ENCODE measurements at places on chromosomes 12 and 14. TPM values are rescaled to one million over a fixed set of nuclear protein-coding genes. Genes with fewer than 3 reads are reported as not detected.

DNA sequence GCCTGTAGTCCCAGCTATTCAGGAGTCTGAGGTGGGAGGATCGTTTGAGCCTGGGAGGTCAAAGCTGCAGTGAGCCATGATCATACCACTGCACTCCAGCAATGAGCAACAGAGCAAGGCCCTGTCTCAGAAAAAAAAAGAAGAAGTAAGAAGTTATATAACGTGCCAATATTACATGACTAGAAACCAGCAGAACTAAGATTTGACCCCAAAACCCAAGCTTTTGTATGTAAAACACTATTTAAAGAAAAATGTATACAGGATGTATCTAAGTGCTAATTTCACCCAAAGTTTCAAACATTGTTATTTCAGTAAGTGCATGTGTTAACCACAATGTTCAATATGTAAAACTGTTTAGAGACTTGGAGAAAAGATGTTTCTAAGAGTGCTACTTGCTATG lies 94.7 kb downstream of the SLC5A8 start:
- DNase-seq = no peak

DNA sequence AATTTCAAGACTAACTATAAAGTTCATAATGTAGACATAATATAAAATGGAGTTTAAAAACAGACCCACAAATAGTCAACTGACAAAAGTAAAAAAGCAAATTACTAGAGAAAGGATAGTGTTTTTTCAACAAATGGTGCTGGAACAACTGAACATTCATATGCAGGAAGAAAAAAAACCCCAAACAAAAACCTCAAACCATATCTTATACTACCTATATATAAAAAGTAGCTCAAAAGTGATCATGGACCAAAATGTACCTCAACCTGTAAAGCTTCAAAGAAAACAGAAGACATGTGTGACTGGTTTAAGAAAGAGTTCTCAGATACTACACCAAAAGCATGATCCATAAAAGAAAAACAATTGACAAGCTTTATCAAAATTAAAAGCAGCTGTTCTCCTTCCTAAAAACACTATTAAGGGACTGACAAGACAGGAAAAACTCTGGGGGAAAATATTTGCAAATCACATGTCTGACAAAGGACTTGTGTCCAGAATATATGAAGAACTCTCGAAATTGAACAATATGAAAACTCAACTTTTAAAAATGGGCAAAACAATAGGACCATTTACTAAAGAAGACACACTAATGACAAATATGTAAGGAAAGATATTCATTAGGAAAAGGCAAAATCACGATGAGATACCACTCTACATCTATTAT lies 22.7 kb upstream of the ARID4A start:
- DNase-seq = no peak

- no peak for DNase-seq
Observed at GRCh38 chr12:70583251-70583650, 54.0 kb downstream of the PTPRB start.

The LRP1-AS gene
- total RNA-seq = not detected

- DNase-seq = no peak
Observed at GRCh38 chr12:53700567-53700966, 24.7 kb upstream of the ATP5MC2 start.

The MMP19 gene
- 0.78 TPM for total RNA-seq

GRCh38 chr12:19811922-19812321 lies 372.6 kb downstream of the AEBP2 start:
- no peak for DNase-seq

DNA sequence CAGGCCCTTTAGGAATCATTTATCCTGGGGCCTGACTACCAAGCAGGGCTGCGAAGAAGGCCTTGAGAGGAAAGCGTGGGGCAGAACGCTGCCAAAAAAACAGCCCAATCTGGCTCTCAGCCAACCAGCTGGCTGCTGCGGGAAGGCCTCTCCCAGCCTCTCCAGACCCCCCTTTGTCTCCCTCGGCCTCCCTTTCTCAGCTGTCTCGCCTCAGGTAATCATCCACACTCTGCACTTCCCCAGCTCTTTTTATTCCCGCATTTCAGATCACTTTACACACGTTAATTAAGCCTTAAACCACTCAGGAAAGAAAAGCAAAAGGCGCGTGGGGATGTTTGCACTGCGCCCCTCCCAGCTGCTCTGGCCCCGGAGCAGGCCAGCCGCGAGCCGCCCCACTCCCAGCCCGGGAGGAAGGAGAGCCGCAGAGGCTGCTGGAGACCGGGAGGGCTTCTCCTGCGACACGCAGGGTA lies 208.2 kb upstream of the FOXN3 start:
- no peak for DNase-seq

DNA sequence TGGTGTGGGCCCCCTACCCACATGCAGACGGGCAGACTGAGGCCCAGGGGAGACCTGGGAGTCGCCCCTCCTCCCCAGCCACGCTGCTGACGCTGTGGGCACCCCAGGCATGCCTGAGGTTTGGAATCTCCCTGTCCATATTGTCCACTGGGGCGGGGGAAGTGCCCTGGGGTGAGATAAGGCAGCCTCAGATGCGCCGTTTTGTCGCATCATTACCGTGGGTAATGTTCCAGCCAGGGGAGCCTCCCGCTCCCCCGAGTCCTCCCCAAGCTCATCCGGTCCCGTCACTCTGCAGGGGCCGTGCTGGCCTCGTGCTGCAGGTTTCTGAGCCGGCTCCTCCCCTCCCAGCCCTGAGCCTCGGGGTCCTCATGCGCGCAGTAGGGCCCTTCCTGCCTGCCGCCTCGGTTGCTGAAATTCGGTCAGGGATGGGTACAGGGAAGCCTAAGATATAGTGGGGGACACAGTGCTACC lies 11.4 kb downstream of the INF2 start:
- no peak for DNase-seq

DNA sequence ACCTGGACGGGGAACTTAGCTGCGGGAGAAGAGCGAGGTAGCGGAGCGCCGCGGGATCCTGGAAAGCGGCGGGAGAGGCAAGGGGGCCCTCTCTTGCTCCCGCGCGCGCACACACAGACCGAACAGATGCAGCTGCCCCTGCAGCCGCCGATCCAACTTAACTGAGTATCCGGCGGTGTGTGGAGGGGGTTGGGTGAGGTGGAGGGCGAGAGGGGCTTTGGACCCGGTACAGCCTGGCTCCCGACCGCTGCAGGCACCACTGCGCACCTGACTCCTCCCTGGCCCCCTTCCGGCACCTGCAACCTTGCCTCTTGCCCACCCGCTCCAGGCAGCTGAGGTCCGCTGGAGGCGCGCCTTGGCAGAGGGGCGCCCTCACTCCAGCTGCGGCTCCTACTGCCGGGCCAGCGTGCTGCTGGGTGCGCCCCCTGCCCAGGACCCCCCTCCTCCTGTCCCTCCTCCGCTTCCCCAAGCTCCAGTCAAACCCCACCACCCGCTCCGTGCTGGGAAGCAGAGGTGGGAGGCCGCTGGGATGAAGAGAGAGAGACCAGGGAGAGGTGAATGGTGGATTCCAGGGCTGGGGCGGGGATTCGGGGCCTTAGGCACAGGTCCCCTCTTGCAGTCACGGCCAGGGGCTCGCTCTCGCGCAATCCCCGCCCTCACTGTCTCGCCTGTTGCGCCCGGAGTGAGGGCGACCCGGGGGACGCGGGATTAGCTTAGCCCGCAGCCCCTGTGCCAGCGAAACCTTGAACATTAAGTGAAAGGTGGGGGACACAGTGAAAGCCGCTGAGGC lies 2.6 kb downstream of the DIO3 start:
- DNase-seq = no peak

The KLRC1 gene
- total RNA-seq = not detected

All from naive thymus-derived CD4-positive, alpha-beta T cell (primary cell).